HFFc6 (cell line): ENCODE measurements at places on chromosomes 13 and 19. TPM values are rescaled to one million over a fixed set of nuclear protein-coding genes. Genes with fewer than 3 reads are reported as not detected.

Gene NLRP7
- not detected in 3 replicates for total RNA-seq

Gene DIAPH3
- total RNA-seq = 18.8 to 38.4 TPM (median 28.6 TPM) in 3 replicates

Gene CA11
- 1.5 to 2.8 TPM (median 1.8 TPM) in 3 replicates for total RNA-seq

Gene CPT1C
- 32.1 to 38.7 TPM (median 38.1 TPM) in 3 replicates for total RNA-seq

Gene NALCN
- 5.4 to 7.1 TPM (median 6.8 TPM) in 3 replicates for total RNA-seq

Gene LYPD4
- not detected in 3 replicates for total RNA-seq

Gene ZNF799
- 1.1 to 1.4 TPM (median 1.3 TPM) in 3 replicates for total RNA-seq
